ENCODE measurements at places on chromosomes 2 and 18.

DNA sequence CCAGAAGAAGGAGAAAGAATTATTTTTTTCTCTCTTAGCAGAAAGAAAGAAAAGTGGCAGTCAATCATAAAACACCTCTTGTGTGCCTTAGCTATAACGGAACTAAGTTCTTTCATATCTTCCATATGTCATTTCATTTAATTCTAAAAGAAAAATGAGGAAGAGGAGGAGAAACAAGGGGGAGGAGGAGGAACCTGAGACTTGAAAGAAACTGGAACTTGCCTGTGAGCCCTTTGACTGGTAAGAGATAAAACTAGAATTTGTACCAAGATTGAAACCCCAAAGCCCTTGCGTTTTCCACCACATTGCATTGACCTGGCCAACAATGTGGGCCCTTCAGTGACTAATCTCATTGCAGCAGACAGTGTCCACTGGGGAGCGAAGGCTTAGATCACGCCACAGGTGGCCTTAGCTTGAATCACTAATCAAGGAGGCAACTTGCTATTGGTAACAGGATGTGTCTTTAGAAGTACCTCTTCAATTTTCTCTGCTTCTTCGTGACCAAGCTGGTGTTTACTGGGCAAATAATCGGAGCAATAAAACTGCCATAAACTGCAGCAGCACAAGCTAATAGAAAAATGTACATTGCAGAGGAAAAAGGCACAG lies 307.9 kb downstream of the CLIP4 start:
- DNase-seq: no peak

DNA sequence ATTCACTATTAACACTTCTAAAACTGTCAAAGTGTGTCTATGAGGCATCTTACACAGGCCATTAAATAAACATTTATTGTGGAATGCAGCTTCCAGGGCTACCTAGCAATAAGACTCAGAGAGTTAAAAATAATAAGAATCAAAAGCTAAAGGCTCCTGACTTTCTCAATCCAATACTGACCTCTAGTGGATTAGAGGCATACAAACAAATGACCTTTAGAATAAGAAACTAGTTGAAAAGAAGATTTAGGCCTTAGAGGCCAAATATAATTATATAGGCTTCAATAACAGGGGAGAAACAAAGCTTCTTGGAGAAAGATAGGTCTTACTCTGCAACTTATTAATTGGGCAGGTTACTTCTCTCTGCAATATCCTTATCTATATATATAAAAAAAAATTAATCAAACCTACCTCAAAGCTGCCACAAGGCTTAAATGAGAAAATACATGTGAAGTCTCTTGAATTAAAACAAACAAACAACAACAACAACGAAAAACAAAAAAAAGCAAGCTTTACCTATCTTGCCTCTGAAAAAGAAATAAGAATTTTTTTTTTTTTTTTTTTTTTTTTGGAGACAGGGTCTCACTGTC lies 246.1 kb downstream of the EXOC6B start:
- no peak for DNase-seq

DNA sequence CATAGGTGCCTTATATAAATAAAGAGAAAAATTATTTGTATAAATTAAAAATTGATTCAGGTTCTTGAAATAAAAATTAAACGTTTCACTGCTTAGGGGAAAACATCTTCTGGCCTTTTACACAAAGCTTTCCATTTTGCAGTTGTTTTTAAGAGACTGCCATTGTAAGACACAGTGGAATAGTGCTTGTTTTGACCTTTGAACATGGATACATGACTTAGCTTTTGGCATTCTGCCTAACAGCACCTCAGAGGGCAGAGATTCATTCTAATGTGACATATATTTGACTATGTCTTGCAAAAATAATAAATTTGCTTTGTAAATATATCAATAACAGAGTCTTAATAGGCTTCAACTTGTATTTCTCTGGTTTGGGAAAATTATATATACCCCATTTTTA lies 142.1 kb downstream of the SLC4A10 start:
- no peak for DNase-seq

- DNase-seq: no peak
Observed at GRCh38 chr2:26911911-26912861, 58.3 kb upstream of the MAPRE3 start.

DNA sequence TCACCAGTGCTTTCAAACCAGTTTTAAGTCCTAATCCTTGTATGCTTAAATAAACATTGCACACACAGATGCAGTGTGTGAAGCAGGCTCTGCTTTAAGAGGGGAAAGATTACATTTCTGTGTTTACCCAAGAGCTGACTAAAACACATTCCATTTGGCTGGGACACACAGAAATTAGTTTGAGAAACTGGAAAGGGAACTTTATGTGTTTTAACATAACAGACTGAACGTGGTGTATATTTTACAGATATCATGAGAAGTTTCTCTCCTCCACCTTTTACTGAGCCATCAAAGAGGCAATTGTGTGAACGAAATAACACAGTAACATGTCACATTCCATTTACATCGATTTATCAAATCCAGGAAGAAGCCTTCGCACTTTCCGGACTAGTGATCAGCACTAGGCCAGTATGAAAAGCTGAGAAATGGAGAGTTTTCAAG lies 121.8 kb downstream of the MAIP1 start:
- DNase-seq: no peak

GRCh38 chr18:76161983-76162382 lies 333.1 kb downstream of the ZNF516 start:
- DNase-seq: no peak

DNA sequence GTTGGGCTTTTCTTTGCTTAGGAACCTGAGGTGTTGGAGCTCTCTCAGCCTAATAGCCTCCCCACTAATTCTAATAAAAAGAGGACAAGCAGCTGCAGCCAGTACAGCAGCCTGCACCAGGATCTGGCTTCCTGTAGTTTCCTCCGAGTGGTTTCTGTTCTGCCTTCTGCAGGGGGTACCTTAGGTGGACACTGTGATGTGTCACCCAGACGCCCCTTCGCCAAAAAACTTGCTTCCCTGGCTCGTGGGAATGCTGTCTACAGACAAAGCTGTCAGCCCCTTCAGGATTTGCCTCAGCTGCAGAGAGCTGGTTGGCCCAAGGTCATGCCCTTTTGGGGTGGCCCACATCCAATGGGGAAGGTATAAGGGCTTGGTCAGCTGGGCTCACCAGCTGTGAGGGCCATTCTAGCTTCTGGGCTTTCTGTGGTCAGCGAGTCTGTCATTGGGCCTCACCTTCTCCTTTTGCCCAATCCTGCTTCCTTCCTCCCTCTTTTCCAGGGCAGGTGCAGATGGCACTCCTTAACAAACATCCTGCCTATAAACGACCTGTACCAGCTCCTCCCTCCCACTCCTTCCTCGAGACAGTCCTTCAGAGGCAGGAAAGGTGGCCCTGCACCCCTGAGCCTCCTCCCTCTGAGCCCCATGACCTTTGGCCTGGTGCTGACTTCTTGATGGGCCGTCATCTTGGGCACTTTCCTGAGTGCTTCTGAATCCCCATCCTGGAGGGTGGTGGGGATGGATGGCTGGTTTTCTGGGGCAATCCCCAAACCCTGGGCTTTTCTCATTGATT lies 44.0 kb upstream of the ROCK2 start:
- DNase-seq: no peak

- DNase-seq: no peak
Observed at GRCh38 chr2:148888986-148889385, 14.0 kb downstream of the KIF5C start.

DNA sequence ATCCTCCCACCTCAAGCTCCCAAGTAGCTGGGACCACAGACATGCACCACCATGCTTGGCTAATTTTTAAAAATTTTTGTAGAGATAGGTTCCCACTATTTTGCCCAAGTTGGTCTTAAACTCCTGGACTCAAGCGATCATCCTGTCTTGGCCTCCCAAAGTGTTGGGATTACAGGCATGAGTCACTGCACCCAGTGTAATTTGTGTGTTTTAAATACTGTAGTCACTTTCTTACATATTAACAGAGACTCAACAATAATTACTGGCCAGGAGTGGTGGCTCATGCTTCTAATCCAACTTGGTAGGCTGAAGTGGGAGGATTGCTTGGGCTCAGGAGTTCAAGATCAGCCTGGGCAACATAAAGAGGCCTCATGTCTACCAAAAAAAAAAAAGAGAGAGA lies 293.0 kb downstream of the RDH14 start:
- DNase-seq: no peak

GRCh38 chr2:205763708-205764211 lies 81.5 kb downstream of the NRP2 start:
- DNase-seq: no peak

GRCh38 chr2:190126798-190127197 lies 64.3 kb upstream of the MSTN start:
- no peak for DNase-seq

- DNase-seq: no peak
Observed at GRCh38 chr2:217906798-217907197, 96.0 kb downstream of the TNS1 start.

GRCh38 chr2:214549946-214550345 lies 139.1 kb downstream of the VWC2L start:
- no peak for DNase-seq

- DNase-seq: no peak
Observed at GRCh38 chr2:54755641-54756326, 32.3 kb downstream of the EML6 start.

DNA sequence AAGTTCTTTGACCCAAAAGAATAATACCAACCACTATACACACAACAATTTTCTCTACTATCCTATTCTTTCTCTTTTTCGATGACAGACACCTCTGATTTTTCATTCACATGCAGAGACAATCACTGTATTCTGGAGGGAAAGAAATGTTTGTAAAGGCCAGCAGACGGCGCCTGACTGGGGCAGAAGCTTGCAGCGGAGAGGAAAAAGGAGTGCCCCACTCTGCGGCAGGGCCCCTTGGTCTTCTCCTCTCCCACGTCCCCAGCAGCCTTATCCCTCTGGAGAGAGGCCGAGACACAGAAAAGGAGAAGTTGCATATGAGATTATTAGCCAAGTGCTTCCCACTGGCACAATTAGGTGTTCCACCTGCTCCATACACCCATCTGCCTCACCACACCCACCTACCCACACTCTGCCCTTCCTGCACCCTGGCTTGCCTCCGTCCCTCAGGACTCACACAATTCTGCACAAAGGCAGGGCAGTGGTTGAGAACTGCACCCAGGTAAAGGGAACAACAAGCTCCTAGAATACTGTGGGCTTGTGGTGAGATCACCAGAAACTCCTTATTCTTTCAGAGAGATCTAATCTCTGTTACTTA lies 687.3 kb downstream of the NRXN1 start:
- no peak for DNase-seq

GRCh38 chr2:231263118-231263831 lies 64.8 kb downstream of the ARMC9 start:
- DNase-seq: no peak

DNA sequence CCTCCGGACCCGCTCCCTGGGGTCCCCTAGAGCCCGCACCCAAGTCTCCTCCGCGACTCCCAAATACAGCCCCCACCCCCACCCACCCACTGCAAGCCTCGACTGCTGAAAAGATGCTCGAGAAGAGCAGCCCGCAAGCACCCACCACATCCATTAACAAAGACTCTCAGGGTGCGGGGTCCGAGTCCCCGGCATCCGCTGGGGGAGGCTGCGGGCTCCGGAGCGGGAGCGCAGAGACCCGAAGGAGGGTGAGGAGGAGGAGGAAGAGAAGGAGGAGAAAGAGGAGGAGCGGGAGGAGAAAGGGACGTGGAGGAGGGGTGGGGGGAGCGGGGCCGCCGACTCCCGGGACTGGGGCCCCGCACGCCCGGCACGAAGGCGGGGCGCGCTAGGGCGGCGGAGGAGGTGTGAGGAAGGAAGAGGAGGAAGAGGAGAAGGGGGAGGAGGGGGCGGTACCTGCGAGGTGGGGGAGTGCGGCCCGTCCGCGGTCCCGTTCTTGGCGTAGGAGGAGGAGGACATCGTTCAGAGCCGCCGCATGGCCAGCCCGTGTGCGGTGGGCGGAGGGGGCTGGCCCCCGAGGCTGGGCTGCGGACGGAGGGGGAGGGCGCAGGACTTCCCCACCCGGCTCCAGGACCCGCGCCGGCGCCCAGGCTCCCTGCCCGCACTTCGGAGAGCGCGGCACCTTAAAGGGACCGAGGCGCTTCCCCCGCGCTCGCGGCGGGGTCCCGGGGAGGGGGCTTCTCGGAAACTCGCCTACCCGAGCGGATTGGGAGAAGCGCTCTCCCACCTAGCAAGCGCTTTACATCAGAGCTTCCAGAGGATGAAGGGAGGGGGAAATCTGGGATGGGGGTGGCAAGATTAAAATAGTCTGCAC lies at the start of gene CACNB4:
TSS of gene CACNB4 (minus strand) at position 549 of the 871 bp plus-strand sequence.
- no peak for DNase-seq

GRCh38 chr2:41972819-41973218 lies 75.0 kb upstream of the PKDCC start:
- DNase-seq: no peak

- DNase-seq: no peak
Observed at GRCh38 chr2:219073413-219074129, 12.8 kb upstream of the IHH start.

- DNase-seq: no peak
Observed at GRCh38 chr2:203510256-203510940, 24.7 kb downstream of the RAPH1 start.

DNA sequence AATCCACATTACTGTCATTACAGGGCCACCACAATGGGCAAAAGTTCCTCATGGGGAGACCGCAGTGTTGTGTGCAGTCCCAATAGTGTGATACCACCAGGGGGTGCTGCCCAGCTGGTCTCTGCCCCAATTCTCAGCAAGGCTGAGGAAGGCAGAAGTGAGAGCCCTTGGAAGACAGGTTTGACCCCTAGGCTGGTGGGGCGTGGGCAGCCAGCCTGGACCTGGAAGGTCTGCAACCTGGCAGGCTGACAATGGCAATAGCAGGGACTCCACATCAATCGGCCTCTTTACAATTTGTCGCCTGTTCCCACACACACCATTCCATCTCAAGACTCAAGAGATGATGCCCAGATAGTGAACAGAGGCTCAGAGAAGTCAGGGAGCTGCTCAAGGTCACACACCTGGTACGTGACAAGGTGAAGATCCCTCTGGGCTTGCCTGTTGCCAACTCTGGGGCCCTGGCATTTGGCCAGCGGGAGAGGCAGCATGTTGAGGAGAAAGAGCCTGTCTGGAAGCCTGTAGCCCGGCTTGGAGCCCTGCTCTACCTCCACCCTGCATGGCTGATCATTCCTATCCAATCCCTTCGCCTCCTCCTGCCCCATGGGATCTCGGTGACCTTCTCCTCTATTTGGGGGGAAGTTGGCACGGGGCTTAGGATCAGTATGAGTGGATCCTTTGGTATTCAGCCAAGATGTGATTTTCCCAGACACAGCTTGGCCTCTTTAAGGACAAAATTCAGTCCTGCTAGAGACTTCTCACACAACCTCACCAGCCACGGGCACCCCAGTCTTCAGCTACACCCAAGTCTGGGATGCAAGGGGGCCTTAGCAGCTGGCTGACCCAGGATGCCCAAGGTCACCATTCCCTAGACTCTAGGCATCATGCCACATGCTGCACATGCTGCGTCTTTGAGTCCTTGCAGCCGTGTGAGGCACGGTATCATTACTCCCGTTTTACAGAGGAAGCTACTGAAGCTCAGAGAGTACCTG lies 2.9 kb upstream of the ATOH8 start:
- peak; percentile 23 for DNase-seq

GRCh38 chr2:76861708-76862107 lies 660.5 kb downstream of the LRRTM4 start:
- no peak for DNase-seq

DNA sequence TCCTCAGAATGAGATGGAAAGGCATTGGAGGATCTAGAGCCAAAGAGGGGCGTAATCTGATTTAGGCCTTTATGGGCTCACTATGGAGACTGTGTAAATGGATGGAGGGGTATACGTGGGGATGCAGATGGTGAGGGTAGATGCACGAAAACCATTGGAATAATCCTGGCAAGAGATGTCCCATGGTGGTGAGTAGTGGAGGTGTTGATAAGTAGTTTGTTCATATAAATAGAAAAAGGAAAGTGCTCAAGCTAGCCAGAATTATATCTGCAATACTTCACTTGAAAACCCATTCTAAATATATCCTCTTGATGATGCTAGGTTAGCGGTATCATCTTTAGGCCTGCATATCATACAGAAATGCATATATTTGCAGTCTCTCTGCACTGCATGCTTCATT lies 459.7 kb downstream of the CDH2 start:
- DNase-seq: no peak

Data from stimulated activated CD8-positive, alpha-beta memory T cell treated with anti-CD3 and anti-CD28 coated beads, Interleukin-2, amount 100 ng/mL, for 1 hour (primary cell).